ENCODE measurements at places on chromosomes 4 and X.
A peak's percentile ranks its signal among the peaks of the same experiment; 100 is the strongest.

DNA sequence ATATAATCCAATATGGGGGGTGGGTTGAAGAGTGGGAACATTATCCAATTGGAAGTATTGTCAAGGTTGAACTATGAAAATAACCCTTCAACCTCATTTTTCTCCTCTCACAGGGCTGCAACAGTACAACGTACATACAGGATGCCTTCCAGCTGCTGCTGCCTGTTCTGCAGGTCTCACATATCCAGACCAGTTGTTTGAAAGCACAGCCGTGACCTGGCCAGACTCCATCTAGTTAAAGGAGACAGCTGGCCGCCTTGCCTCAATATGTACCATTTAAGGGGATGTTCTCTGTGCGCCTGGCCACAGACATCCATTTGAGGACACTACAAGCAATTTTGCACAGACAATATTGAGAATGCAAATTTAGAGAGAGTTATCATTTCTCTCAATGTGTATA, 75.7 kb downstream of the FAM114A1 start:
- DNase-seq: peak; percentile 40

GRCh38 chrX:42538405-42538804, 239.6 kb downstream of the PPP1R2C start:
- no peak for DNase-seq

DNA sequence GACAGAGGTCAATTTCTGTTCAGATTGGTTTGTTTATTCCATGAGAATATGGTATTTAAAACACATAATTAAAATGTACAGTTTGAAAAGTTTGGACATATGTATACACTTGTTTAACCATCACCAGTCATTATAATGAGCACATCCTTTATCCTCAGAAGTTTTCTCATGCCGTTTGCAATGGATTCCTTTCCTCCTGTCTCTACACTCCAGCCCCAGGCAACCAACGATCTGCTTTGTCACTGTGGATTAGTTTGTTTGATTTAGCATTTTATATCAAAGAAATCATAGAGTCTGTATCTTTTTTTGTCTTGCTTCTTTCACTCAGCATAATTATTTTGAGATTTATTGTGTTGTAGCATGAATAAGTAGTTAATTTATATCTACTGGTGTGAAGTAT, 243.0 kb upstream of the TRAM1L1 start:
- no peak for DNase-seq

DNA sequence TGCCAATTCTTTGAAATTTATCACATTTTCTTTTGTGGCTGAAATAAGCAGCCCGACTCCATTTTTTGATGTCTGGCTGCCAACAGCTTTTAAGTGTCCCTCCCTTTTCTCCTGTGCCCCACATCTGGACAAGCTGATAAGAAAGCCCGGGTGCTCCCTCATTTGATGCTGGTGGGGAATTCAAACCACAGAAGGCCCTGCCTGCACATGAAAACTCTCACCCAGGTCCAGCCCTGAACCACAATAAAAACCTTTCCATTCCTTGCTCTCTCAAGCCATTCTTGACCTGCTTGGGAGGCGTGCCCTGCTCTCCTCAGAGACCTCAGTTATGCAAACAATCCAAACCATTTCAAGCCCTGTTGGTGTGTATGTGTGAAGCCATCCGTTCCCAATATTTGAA, 93.9 kb downstream of the FAM53A start:
- no peak for DNase-seq

GRCh38 chrX:102995316-102995715, 58.2 kb downstream of the RAB40AL start:
- no peak for DNase-seq

- no peak for DNase-seq
Measured at GRCh38 chrX:78105944-78106650, 2.0 kb downstream of the PGK1 start.

GRCh38 chr4:98352396-98352795, 91.2 kb downstream of the RAP1GDS1 start:
- peak; percentile 9 for DNase-seq

DNA sequence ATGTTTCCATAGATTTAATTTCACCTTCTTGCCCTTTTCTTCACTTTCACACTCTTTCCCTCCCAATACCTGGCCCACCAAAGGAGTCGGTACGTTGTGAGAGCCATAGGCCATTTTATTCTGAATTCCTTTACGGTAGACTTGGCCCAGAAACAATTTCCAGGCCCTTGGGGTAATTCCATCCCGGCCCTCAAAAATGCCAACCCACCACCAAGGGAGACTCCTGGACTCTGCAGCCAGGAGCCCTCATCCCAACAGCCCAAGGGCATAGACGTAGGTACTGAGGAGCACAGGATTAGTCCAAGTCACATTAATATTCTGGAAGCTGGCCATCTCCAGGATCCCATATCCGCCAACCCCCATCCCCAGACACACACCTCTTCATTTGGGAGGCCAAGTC, 102.9 kb downstream of the LIMCH1 start:
- no peak for DNase-seq

DNA sequence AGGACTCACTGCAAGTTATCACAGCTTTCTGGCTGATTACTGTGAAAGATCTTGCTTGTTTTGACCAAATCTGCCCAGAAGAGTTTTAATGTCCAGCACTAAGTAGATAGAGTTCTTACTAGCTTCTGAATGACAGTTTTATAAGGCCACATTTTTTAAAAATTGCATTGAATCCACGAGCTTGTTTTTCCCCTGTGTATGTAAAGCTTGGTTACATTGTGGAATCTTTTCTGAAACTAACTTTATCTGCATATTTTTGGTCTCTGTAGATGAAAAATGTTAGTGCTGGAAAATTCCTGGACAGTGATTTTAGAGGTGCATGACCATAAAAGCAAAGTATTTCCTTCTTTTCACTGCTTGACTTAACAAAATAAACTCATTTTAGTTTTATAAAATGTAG, 650.3 kb upstream of the FAM241A start:
- peak; percentile 78 for DNase-seq

DNA sequence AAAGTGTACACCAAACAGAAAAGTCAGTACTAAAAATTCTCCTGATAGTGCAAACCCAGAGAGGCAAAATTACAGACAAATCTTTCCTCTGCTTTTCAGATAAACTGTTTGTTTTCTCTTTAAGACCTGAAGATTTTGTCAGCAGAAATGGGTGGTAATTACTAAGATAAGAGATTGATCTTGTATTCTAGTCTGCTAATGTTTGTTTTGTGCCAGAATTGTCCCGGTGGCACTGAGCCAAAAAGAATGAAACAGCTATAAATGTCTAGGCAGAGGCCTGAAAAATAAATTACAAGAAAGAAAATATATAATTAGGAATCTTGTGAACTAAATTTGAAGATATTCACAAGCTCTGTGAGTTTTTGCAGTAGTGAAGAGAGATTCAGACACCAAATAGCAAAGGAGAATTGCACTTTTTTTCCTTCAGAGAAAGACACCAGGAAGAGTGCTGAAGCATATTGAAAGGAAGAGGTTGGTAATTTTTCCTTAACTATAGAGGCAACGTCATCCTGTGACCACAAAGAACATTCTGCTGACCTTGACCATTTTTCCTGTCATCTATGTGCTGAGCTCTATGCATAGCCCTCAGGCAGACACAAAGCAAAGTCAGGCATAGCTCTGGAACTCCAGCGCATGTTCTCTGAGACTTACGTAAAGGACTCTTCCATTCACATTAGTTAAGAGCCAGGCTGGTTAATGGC, 314.5 kb upstream of the RASGEF1B start:
- peak; percentile 2 for DNase-seq

DNA sequence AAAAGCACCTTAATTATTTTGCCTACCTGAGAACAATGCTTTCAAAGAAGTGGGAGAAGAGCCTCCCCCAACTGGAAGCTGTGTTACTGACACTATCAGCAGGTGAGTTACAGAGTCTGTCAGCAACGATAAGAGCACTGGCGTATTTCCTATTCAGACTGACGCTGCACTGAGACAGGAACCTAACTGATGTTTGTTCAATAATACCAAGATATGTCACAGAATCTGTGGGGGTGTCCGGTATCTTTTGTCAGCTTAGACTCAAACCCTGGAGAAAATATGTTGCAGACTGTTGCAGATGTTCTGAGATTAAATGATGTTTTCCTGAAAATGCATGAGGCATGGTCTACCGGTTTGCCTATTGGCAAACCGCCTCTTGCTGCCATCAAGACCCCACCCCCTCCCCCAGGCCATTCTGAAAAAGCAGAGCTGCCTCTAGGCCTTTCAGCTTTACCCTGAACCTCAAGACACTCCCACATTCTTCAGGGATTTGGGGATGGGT, 115.2 kb upstream of the KIT start:
- DNase-seq: peak; percentile 10

- no peak for DNase-seq
Measured at GRCh38 chr4:11765849-11766453, 337.3 kb upstream of the HS3ST1 start.

DNA sequence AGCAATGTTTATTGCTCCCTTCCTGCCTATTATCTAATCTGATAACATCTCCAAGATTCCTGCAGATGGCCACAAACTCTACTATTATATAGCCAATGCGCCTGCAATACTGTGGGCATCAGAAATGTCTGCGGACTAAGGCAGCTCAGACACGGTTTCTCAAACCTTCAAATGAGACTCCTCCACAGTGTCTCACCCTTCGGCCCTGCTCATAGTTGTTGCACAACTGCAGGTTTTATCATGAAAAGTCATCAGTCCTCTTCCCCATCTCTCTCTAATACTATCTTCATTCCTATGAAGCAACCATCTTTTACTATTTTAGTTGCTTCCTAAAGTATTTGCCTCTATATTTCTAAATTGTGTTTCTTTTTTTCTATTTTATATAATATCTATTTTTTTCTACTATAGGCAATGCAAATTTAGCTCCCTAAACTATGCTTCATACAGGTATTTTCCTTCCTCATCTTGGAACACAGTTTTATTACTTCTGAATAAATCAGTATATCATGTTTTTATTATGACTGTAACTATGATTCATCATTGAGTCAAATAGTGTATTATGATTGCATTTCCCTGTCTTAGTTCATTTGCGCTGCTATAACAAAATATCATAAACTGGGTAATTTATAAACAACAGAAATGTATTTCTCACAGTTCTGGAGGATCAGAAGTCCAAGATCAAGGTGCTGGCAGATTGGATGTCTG, 129.7 kb upstream of the EDNRA start:
- no peak for DNase-seq

DNA sequence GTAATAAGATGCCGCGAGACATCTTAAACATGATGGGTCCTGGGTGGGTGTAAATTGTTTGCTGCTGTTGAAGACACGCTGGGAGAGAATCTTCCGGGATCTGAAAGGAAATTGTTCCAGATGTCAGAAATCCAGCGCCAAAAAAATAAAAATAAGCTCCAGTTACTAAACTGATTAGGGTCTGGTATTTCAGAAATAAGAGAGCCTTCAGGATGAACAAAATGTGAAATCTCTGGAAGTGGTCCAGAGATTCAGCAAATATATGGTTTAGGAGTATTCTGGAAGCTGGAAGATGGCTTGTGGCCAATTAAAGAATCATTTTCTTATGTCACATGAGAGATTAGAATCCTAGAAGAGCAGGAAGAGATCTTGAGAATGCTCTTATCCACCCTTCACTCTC, 75.8 kb upstream of the NHS start:
- DNase-seq: peak; percentile 8

DNA sequence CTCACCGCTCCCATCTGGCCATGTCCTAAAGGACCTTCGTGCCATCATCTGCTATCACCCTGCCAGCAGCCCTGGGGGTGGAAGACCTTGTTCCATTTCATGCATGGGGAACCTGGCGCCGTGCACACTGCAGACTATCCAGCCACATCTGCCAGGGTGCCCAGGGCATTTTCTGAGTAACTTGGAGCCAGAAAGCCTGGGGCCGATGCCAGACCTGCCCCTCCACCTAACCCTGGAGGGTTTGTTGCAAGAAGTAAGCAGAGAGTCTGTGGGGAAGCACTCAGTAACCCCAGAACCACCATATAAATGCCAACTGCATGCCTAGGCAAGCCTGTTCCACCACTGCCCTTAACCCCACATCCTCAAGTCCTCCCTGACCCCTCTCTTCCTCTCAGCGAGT, 7.3 kb downstream of the HAUS7 start:
- no peak for DNase-seq

DNA sequence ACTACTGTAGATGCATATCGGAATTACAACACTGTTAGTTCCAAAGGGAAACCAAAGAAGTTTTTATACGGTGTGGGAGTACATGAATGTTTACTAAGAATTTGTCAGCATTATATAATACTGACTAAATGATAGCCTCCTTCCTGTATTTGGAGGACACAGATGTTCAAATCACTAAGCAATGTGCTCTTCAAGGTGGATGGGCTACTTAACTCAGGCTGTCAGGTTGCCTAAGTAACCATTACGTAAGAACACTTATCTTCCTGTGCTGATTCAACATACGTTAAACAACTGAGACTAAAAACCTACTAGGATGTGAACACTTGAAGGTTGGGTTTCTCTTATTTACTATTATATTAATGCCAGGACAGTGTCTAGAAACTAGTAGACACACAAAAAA, 81.9 kb upstream of the HPGD start:
- DNase-seq: peak; percentile 25

DNA sequence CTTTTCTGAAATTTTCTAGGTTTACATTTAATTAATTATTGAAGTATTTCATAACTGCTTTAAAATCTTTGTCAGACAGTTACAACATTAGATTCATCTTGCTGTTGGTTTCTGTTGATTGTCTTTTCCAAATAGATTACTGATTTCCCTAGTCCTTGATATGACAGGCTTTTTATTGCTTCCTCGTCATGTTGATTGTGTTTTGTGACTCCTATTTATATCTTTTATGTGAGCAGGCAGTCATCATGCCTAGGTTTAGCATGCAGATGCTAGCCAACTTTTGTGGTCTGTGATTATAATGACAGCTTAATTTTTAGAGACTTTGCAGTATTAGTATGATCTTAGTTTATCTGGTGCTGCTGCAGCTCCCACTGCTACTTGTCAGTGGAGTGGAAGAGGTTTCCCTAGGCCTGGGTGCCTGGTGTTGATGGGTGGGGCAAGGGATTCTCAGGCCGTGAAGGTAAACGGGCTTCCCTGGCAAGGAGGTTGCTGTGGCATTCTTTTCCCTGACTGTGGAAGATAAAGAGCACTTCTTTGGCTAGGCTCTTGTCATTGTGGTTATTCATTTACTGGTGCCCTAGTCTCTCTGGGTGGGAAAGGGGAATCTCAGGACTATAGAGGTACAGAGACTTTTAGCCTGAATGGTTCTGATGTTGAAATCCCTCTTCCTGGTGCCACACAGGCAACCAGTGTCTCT, 65.7 kb downstream of the SERPINA7 start:
- DNase-seq: no peak

- peak; percentile 64 for DNase-seq
Measured at GRCh38 chr4:42282081-42282901, 115.0 kb upstream of the SHISA3 start.

DNA sequence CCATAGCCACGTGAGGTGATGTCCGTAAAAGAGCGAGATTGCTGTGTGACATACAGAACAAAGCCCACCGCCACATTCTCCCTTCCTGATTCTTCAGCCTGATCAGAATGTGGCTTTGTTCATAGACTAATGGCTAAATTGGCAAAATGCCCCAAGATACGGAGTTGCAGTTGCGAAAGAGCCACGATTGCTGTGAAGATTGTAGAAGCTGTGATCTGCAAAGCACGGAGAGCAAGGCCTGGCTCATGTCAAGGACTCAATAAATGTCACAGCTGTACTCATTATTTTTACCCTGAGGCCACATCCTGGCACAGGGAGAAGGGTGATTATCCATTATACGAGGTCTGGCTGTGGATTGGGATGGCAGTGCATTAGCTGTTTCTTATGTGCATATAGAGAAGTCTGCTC, 34.2 kb downstream of the ARSD start:
- DNase-seq: peak; percentile 39
